Stimulated activated CD4-positive, alpha-beta T cell treated with anti-CD3 and anti-CD28 coated beads, TNF-alpha, amount 100 ng/mL, for 1 hour (primary cell): ENCODE measurements at places on chromosomes 5 and 9.

GRCh38 chr9:121463026-121463807, 36.4 kb downstream of the GGTA1 start:
- no peak for DNase-seq

DNA sequence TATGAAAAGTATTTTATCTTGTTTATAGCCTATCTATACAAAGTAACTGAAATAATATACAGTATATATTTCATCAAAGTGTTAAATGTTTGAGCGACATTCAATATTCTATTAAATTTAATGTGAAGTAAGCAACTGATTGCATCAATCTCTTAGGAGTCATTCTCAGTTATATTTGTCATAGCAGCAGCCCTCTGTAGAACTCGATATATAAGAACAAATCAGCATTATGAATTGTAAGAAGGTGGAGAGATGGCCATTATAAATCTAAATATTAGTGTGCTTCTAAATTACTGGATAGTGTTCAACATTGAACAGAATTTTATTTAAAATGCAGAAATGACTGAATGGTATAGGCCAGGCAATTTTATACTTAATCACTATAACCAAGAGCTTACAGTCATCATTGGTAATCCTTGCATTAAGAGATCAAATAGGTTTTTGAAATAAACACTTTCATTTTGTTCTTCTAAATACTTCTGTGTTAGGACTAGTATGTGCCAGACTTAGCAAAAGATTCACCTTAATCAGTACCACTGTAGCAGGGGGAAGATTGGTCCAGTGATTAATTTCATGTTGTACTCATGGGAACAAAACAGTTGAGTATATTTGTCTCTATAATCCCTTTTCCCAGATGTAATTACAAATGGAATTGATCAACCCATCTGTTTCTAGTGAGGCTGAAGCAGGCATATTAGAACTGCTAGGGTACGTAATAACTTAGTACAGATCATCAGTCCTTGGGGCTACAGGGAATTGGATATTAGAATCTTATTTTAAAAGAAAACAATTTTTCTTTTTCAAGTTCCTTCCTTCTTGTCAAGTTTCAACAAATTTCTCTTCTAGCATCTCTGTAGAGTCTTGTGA, 108.3 kb upstream of the TYRP1 start:
- no peak for DNase-seq

DNA sequence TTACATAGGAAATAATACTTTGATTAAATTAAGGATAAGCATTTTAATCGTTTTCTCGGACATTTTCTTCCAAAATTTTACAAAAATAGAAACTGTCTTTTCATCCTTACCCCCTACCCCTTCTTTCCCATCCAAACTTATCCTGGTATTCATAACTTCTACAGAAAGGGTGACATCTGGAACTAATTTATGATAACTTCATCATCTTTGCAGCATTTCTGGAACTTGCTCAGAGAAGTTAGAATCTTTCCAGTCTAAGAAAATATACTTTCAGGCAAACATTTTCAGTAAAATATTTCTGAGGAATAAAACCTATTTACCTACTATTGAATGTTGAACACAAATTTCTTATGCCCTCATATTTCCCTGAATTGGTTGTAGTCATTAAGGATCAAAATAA, 309.0 kb downstream of the MAN2A1 start:
- no peak for DNase-seq

DNA sequence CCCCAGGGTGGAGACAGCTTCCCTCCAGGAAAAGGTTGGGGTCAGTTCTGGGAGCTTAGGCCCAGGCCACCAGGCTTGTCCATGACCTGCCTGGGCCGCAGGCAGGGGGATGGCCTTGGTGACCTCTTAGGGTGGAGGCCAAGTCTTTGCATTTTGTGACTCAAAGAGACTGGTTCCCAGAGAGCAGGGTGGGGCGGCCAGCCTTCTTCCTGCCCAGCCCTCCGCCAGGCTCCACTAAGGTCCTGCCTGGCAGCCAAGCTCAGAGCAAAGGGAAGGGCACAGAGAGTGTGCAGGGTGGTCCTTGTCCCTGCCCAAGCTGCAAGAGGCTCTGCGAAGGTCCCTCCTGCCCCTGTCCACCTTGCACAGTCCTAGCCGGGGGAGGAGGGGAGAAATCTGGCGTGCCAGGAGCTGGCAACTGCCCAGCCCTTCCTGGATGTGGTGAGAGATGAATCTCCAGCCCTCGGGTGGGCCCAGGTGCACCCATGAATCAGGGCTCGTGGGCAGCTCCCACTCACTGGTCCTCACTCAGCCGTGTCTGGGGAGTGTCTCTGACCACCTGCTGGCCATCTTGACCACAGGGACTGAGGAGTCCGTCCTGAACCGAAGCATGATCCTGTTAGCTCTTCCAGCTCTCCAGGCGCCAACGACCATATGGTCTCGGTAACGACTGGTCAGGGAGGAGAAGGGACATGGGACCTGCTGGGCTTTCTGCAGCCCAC, 2.3 kb upstream of the PTGDS start:
- DNase-seq: no peak

DNA sequence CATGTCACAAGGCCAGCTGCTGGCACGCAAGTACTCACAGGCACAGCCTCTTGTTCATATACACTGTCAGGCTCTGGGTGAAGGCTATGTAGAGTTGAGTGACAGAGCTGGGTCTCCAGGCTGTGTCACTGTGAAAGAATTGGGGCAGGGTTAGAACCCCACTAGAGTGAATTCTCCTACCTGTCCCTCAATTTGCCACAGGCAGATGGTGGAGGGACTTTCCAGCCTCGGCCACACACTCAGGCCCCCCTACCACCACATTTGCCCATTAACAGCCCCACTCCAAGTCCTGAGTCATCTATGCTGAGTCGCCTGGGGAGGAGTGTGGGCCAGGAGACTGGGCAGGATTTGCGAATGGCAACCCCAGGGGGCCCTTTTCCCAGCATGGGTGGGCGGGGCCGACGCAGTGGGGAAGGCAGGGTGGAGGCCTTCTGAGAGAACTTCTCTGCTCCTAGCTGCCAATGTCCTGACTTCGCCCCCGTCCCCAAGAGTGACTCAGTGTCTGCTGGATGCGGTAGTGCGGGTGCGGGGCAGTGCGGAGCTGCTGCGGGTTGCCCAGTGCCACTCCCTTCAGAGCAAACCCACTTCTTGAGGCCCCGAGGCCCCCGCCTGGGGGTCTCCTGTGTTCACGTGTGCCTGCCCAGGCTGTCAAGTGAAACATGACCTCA, 50.3 kb upstream of the PSD2 start:
- DNase-seq: no peak
